ENCODE measurements at places on chromosomes 11 and 22. TPM values are rescaled to one million over a fixed set of nuclear protein-coding genes. Genes with fewer than 3 reads are reported as not detected.
A peak's percentile ranks its signal among the peaks of the same experiment; 100 is the strongest.

The OR5AS1 gene
- total RNA-seq, result not detected

The UCP2 gene
- total RNA-seq, result 66.4 TPM

The CHRM4 gene
- 0.39 TPM for total RNA-seq

The RAG2 gene
- not detected for total RNA-seq

The GSTT4 gene
- total RNA-seq, result not detected

The ZNF143 gene
- total RNA-seq, result 39.1 TPM

The TTLL1 gene
- total RNA-seq, result 19.1 TPM

The PRR33 gene
- not detected for total RNA-seq

The CBLIF gene
- total RNA-seq, result not detected

The CSF2RB gene
- total RNA-seq, result not detected

The GLYATL1 gene
- 2.7 TPM for total RNA-seq

DNA sequence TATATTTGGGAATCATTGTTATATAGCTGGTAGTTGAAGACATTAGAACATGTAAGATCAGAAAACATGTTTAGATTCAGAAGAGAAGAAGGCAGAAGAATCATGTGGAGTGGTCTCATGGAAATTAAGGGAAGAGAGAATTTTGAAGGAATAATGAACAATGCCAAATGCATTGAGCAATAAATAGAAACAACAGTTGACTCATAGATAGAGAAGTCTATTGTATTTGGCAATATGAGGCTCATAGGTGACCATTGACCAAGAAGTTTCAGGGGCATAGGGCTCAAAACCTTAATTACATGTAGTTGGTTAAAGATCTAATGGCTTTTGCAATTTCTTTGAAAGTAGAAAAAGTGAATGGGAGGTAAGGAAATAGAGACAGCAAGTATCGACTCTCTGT is 123.9 kb downstream of the PAX6 start:
- DNase-seq, result no peak

DNA sequence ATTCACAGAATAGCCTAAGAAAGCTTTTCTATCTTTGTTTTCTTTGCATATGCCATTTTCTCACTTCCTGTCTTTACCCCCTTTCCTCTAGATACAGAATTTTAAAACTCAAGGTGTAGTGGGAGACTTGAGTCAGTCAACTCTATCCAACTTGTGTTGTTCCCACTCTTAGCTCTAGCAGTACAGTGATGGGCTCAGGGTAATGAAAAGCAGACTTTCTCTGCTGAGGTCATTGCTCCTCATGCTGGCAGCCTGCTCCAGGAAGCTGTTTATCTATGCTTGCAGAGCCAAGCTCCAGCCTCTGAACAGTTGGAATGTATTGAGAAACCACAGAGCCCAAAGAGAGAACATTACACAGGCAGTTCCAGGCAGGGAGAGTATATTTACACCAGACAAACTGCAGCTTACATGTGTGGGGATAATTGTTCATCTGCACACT is 68.1 kb downstream of the CSTPP1 start:
- no peak for DNase-seq

GRCh38 chr11:14538271-14538925 is 18.2 kb upstream of the PSMA1 start:
- no peak for DNase-seq

- DNase-seq, result no peak
Observed at GRCh38 chr11:57343825-57344224, 5.7 kb downstream of the P2RX3 start.

DNA sequence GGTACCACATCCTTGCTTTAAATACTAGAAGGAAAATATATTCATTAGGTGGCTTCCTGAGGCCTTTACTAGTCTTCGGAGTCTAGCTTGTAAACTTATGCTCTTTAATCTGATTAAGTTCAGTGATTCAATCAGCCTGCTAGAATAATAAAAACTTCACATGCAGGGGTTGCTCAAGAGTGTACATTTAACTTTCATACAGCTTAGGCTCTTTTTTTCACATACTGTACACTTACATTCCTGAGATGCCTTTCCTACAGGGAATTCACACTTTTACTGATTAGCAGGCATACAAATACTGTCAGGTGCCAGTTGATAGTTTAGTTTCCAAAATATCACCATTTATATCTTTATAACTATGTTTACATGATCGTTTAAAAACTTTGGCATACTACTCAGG is 3.2 kb upstream of the ANO5 start:
- no peak for DNase-seq

DNA sequence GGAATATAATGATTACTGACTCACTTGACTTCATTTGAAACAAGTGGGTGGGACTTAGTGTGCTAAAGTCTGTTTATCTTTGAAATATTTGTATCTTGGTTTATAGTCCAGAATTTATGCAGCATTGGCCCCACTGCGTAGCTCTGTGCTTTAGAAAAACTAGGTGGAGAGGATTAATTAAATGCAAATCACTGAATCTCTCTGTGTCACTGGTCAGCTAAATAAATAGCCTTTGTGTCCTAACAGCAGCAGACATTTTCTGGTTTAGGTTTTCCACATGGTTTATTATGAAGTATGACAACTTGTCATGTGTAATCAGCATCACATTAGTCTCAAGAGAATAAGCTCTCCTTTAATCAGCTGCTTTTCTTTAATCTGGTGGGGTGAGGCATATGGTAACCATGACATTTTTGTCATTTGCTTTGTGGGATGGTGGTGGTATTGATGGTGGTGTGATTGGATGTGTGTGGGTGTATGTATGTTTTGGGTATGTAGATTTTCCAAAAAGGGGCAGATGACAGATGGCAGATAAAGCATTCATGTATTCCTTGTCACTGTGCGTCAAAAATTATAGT is 33.9 kb downstream of the BCL2L13 start:
- DNase-seq, result no peak

- peak; percentile 29 for DNase-seq
Observed at GRCh38 chr22:28443526-28443876, 236.1 kb downstream of the TTC28 start.

GRCh38 chr22:17307566-17307965 is 61.7 kb upstream of the CECR2 start:
- no peak for DNase-seq

GRCh38 chr11:30423886-30424285 is 101.0 kb downstream of the ARL14EP start:
- no peak for DNase-seq

DNA sequence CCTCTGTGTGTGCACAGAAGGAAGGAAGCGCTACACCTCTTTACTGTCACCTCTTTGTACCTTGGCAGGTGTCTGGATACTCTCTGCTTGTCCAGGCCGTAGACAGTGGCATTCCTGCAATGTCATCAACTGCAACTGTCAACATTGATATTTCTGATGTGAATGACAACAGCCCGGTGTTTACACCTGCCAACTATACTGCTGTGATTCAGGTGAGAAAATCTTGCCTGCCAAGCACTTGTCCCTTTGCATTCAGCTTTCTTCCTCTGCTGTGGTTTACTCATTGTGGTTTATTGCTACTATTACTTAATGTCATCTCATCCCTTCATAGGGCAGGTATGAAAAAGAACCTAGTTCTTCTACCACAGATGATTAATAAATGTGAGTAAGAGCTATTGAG is 131.9 kb upstream of the MTNR1B start:
- DNase-seq, result no peak

DNA sequence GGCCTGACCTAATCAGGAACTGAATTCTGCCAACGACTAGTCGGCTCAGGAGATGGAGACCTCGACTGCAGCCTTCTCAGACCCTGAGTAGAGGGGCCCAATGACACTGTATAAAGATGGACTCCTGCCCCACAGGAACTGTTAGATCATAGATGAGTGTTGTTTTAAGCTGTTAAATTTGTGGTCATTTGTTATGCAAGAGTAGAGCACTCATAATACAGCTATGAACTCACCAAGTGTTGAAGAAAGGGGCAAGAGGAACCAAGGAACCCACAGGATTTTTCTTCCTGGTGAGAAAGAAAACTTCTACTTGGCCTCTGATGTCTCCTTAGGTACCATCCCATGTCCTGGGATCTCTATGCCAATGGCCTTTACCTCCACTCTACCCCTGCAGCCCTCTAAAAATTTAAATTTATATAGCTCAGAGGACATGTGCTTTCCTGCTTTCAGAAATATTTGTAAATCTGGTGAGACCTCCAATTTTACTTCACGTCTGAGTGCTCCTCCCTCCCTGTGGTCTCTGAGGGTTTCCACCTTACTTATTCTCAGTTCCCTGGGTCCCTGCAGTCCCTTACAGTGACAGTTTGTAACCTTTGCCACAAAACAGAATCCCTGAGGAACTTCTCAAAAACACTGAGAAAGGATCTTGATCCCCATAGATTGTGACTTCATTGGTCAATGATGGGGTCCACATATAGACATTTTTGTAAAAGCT is 256.3 kb upstream of the ARHGAP20 start:
- DNase-seq, result no peak

DNA sequence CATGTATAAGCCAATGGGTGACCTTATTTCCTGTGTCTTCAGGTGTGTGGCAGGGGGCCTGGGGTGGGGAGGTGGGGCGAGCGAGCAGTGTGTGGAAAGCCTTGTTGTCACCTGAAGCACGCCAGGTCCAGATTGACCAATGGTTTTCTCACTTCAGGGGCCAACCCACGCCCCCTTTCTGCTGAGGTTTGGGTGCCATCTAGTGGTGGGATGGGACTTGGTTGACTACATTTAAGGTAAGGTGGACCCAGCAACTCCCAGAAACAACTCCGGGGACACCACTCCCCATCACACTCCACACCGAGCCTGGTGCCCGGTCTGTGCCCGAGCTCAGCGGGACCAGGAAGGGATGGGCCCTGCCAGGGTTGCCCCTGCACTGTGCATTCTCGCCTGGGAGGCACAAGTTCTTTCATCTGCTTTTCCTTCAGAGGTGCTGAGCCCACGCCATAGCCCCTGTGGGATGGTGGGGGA is 40.0 kb downstream of the TPCN2 start:
- DNase-seq, result peak; percentile 78

GRCh38 chr11:44968510-44968909 is 17.8 kb upstream of the TP53I11 start:
- no peak for DNase-seq

- DNase-seq, result no peak
Observed at GRCh38 chr11:31792456-31792855, 18.7 kb downstream of the PAX6 start.

- DNase-seq, result peak; percentile 55
Observed at GRCh38 chr11:72589802-72590761, 84.1 kb downstream of the PDE2A start.

DNA sequence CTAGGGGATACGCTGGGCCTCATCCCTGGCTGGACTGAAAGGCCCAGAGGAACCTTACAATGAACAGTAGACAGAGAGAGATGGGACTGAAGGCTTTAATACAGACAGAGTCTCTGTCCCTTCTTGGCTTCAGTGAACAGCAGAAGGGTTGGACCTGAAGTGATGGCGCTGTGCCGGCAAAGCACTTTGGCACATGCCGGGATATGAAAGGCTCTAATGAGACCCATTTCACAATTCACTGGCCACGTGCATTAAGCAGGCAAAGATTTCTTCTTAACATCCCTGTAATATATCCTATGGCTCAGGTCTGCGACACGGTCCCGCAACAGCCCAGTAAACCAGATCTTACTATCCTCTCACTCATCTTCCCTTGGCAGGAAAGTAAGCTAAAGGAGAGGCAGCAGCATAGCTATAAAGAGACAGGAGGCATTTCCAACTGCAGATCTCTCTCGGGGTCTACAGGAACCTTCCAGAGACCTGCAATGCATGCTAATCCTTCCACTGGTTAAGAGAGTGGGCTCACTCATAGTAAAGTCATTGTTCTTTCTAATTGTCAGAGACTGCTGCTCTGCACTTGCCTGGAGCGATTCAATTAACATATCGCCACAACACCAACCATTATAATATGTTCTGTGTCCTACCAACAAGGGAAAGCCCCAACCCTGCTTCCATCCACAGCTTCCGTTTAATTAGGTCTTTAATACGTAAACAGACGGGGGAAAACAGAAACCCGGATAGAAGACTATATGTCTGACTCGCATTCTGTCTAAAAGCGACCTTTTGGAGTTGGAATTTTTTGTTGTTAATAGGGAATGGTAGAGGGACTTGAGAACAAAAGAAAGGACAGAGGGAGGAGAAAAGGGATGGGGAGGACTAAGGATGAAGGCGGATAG is 1179.0 kb downstream of the LRRC4C start:
- peak; percentile 12 for DNase-seq

DNA sequence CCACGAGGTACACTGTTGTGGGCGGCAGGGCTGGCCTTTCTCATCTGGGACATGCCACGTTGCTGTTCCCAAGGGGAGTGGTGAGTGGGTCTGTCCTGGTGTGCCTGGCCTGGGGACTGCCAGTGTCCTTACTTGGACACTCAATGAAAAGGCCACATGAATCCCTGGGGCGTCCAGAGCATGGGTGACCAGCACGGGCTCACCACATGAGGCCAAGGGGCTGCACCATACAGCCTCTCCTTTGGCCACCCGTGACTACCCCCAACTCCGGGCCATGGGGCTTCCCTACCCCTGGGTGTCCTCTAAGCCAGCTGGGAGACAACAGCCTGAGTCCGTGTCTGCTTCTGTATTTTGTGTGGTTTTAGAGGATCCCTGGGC is 20.2 kb upstream of the TXNRD2 start:
- DNase-seq, result no peak

GRCh38 chr11:64753019-64753379 is 6.8 kb downstream of the PYGM start:
- DNase-seq, result no peak

DNA sequence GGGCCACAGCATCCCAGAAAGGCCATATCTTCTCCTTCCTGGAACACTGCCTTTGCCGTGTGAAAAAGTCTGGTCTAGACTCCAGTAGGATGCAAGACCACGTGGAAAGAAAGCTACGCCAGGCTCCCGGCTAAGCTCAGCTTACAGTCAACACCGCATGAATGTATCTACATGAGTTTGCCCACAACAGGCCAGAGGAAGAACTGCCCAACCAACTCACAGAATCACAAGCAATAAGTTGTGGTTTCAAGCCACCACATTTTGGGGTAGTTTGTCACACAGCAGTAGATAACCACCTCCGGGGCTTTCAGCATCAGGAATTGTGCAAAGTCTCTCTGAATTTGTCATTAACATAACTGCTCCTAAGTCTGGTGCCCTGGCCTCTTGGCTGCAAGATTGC is 27.3 kb downstream of the HSPA8 start:
- DNase-seq, result no peak

DNA sequence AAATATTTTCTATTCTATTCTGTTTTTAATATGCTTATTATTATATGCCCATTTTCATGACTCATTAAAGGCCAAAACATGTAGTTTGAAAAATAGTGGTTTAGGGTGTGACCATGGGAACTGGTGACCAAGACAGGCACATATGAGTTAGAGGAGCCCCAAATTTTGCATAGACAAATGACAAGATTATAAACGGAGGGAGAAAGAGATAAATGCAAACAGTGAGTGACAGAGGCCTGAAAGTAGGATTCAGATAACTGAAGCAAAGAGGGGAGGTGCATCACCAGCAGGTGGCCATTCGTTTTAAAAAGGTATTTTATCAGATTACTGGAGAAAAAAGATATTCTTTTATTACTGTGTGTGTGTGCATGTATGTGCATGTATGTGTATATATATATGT is 391.5 kb upstream of the CHORDC1 start:
- DNase-seq, result no peak

DNA sequence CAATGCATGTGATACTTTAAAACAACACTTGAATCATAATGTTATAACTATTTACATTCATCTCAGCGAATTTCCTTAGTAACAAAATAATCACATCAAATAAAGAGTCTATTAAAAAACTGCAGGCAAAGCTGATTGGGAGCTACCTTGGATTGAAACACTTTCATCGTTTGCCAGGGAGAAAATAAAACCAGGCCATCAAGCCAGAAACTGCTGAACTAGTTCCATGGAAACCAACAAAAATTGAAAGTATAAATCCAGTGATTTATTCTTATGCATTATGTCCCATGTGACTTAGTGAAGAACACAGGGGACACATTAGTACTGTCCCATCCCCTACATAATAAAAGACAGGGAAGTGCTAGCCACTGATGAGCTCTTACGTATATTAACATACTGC is 21.7 kb downstream of the SLC35F2 start:
- DNase-seq, result no peak
